Thoracic aorta endothelial cell (primary cell): ENCODE measurements at places on chromosomes 13 and 19. TPM values are rescaled to one million over a fixed set of nuclear protein-coding genes. Genes with fewer than 3 reads are reported as not detected.

The OR10H1 gene
- total RNA-seq = not detected in 2 replicates

The SOX1 gene
- not detected in 2 replicates for total RNA-seq

The MCEMP1 gene
- total RNA-seq = not detected in 2 replicates

The GRIK5 gene
- 0.27 and 5.8 TPM in 2 replicates for total RNA-seq

The TPRX2 gene
- total RNA-seq = not detected in 2 replicates

The CAPN12 gene
- 0.29 TPM in 1 of 2 replicates, not detected in the other for total RNA-seq

The LRRC63 gene
- total RNA-seq = not detected in 2 replicates

The DNAAF3 gene
- total RNA-seq = 0.27 and 0.29 TPM in 2 replicates

The RFPL4AL1 gene
- total RNA-seq = 0.13 TPM in 1 of 2 replicates, not detected in the other

The ZNF844 gene
- total RNA-seq = 2.7 and 3.3 TPM in 2 replicates

The CEACAM8 gene
- total RNA-seq = not detected in 2 replicates

The KLK4 gene
- total RNA-seq = not detected in 2 replicates

The ZNF880 gene
- total RNA-seq = 9.5 and 11.8 TPM in 2 replicates
